Naive thymus-derived CD8-positive, alpha-beta T cell (primary cell): ENCODE measurements at places on chromosomes 2 and 18.

DNA sequence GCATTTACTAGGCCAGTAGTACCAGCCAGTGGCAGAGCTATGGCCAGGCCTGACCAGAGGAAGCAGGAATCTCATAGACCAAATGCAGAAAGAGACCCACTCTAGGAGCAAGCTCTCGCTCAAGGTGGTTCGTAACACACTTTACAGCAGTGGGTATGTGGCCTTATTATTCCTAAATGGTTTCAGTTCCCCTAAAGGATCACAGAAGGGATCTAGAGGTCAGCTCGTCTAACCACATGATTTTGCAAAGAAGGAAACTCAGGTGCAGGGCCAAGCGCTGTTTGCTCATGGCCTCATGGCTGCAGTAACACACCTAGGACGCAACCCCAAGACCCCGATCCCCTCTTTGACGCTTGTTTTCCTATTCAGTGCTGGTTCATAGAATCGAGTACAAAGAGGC, 65.5 kb upstream of the ATG16L1 start:
- no peak for DNase-seq

GRCh38 chr18:27109451-27109850, 75.7 kb downstream of the CHST9 start:
- no peak for DNase-seq

GRCh38 chr2:231270221-231271114, 72.0 kb downstream of the ARMC9 start:
- no peak for DNase-seq

- DNase-seq: no peak
Measured at GRCh38 chr2:181311837-181312236, 145.3 kb upstream of the ITGA4 start.

GRCh38 chr2:235630718-235631296, 137.0 kb downstream of the AGAP1 start:
- DNase-seq: no peak
